Mesenchymal stem cell (in vitro differentiated cells and primary cell): ENCODE measurements at places on chromosomes 12 and 14.

GRCh38 chr14:67240168-67240932 is 885 bp upstream of the PALS1 start:
- DNase-seq: no peak

DNA sequence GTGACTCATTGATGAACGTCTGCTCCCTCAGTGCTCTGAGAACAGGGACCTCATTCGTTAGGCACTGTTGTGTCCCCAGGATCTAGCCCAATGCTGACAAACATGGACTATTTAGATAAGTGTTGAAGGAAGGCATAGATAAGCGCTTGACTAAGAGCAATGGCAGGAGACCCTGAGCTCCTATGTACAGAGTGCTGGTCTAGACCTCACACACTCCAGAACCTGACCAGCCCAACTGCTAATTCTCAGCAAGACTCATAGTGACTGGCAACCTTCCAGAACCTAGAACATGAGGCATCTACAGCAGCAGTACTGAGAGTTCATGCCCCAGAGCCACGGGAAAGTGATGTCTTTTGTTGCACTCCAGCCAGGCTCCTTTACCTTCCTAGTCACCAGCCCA is 69.2 kb downstream of the CRACR2A start:
- peak; percentile 5 for DNase-seq

- DNase-seq: no peak
Measured at GRCh38 chr14:99327458-99328250, 55.7 kb upstream of the BCL11B start.

GRCh38 chr12:105928436-105928835 is 210.3 kb downstream of the NUAK1 start:
- DNase-seq: no peak

DNA sequence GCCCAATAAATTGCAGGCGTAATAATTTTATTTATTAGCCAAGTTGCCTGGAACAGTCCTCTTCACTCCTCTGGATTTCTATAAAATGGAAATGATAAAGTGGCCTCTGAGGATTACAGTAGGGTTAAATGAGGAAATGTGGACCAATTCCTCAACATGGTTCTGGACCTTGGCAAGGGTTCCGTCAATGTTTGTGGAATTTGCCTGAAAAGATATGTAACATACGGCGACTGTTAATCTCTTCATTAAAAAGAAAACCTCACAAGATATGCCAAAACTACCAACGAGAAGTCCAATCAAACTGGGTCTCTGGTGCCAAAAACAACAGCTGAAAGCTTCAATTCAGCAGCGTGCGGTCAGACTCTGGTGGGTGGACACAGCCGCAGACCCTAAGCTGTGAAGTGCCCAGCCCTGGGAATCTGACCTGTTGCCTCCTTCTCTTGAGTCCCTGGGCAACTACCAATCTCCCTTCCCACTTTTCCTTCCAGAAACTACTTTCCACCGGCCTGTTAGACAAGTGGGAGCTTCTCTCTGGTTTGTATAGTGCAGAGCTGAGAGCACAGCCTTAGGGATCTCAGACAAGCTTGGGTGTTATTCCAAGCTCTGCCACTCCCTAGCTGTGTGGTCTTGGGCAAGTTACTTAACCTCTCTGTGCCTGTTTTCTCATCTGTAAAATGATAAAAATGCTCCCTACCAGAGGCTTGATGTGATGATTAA is 190.5 kb upstream of the GSC start:
- DNase-seq: no peak

DNA sequence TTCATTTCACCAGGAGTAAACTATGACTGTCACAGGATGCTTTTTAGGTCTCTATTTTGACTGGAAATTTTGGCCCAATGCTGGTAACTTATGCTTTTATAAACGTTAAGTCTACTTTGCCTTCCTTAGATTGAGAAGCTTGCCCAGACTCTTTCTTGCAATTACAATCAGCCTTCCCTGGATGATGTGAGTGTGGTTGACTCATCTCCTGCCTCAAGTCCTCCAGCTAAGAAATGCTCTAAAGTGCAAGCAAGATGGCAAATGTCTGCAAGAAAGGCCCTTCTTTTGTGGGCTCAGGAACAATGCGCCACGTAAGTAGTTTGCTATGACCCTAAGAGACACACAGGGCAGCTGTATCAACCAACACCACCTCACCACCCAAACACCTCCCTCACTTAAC is 96.9 kb downstream of the SYNE2 start:
- DNase-seq: peak; percentile 46

DNA sequence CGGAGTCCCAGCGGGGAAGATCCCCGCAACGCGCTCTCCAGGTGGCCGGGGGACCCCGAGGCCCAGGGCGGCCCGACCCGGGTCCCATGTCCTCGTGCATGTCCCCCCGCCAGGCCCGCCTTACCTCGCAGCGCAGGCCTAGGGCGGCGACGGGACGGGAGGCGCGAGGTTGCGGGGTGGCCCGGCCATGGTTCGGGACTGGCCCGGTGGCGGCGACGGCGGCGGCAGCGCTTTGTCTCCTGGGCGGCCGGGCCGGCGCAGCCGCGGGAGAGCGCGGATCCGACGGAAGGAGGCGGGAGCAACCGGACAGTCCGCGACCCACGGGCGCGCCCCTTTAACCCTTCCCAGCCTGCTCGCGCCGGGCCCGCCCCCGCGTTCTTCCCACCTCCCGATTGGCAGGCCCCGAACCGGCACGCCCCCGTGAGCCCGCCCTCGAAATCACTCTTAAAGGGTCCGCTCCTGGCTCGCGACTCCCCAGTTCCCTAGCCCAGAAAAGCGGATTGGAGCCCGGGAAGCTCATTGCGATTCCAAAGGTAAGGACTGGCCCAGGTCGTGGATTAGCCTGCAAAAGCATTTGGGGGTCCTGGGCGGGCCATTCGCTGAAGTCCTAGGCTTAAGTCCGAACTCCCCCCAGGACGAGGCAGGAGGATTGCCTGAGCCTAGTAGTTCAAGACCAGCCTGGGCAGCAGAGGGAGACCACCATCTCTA is at the start of gene PHETA1:
Gene PHETA1, minus strand, starts transcription at position 308 of the 708 bp plus-strand sequence. CDS start 5,668 bp downstream, outside the sequence.
- peak; percentile 91 for DNase-seq

DNA sequence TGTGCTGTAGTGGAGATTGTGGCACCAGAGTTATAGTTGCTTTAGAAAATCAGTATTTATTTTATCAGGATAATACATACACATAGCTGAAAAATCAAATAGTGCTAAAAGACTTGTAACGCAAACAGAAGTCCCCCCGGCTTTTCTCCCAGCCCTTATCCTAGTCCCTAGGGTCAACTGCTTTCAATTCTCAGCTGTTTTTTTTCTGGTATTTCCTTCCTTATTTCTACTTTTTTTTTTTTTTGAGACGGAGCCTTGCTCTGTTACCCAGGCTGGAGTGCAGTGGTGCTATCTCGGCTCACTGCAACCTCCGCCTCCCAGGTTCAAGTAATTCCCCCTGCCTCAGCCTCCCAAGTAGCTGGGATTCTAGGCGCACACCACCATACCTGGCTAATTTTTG is 8.4 kb upstream of the CTDSP2 start:
- DNase-seq: no peak

DNA sequence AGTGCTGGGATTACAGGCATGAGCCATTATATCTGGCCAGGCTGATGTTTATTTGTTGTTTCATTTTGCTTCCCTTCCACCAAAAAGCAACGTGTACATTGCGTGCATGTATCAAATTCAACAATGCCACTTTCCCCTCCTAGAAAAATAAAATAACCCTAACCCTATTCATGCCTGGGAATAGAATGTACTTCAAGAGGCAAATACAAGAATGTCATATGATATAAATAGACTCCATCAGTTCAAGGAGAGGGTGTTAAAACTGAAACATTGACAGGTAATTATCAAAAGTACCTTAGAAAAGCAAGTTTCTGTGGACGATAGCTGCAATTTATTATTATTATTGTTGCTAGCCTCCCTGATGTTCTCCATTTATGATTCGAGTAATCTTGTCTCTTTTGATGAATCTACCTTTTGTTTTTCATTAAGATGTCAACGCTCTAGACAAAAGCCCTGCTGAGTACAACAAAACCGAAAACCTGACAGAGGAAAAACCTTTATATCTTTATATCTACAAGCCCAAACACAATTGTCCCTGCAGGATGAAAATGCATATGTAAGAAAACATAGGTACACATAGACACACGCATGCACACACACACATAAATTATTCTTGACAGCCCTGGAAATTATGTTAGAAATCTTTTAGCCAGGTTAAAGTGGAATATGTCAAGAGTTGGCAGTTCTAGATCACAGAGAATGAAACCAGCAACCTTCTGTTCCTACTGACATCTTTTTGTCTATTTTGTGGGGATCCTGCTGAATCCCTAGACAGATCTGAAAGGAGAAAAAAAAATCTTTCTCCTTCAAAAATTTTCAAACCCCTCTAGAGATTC is 98.9 kb downstream of the BTG1 start:
- no peak for DNase-seq

GRCh38 chr14:75610834-75611233 is 32.4 kb downstream of the FLVCR2 start:
- peak; percentile 47 for DNase-seq
